ENCODE measurements at places on chromosomes 1 and 21. TPM values are rescaled to one million over a fixed set of nuclear protein-coding genes. Genes with fewer than 3 reads are reported as not detected.

CA6 gene
- total RNA-seq = not detected

KRTAP7-1 gene
- not detected for total RNA-seq

OR2W3 gene
- not detected for total RNA-seq

NCF2 gene
- total RNA-seq = 5.3 TPM

KCNE1 gene
- 7.4 TPM for total RNA-seq
